ENCODE measurements at places on chromosomes 1 and 21.

GRCh38 chr1:117250061-117250606 is 39.4 kb upstream of the VTCN1 start:
- peak; percentile 2 for DNase-seq

GRCh38 chr1:119711804-119712341 is at the start of gene PHGDH:
Gene PHGDH (plus strand): TSS chr1:119711934. CDS start chr1:119712023, 89 bp downstream.
- DNase-seq, result peak; percentile 64

DNA sequence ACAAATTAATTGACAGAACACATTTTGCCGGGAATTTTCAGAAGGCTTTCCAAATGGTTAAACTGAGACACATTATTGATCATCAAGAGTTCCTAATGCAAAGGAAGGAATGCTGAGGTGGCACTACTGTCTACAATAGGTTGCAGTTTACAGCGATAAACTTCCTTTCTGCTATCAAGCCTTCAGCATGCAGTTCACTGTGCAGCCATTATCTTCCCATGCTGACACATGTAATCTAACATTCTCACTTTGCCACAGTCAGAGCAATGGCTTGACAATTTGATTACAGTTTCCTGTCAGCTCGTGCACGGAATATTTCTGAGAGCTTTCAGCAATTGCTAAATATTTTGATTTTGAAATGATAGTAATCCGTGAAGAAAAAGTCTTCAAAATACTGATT is 166.9 kb upstream of the PRMT6 start:
- no peak for DNase-seq

DNA sequence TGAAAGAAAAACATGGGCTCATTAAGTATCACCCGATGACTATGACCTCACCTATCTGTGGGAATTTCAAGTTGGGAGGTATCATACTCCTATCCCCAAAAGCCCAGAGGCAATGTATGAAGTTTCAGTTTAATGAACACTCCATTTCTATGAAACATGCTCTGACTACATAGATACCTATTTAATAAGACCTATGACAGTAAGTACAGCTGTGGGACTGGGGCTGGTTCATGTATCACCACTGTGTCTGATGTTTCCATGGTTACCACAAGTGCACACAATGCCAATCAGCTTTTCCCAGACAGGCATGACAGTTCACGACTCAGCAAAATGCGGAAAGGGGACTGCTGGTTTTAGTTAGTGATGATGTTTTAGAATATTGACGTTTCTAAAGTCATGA is 167.7 kb downstream of the SIPA1L2 start:
- DNase-seq, result no peak

- DNase-seq, result no peak
These were observed 510.6 kb downstream of the NCAM2 start for GRCh38 chr21:21508859-21509258.

DNA sequence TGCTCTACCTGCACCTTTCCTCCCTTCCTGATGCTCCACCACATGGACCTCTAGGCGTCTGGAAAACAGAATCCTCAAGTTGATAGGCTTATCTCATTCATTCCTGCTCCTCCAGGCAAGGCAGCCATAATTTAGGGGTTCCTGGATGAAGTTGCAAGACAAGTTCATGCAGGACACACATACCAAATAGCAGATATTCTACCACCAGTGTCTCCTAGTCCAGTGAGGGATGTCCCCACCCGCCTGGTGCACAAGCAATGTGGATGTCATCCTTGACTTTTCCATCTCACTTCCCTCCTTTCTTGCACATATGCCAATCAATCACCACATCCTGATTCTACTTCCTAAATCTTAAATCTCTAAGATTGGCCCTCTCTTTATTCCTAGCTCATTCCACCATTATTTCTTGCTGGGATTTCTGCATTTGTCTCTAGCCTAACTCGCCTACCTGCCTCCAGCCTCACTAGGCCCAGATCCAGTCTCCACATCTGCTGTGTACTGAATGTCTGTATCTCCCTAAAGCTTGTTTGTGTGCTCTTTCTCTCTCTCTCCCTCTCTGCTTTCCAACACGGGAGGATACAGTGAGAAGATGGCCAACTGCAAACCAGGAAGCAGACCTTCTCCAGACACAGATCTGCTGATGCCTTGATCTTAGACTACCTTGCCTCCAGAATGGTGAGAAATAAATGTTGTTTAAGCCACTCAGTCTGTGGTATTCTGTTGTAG is 40.5 kb downstream of the CD34 start:
- DNase-seq, result no peak
